ENCODE measurements at places on chromosomes 7 and 10.

DNA sequence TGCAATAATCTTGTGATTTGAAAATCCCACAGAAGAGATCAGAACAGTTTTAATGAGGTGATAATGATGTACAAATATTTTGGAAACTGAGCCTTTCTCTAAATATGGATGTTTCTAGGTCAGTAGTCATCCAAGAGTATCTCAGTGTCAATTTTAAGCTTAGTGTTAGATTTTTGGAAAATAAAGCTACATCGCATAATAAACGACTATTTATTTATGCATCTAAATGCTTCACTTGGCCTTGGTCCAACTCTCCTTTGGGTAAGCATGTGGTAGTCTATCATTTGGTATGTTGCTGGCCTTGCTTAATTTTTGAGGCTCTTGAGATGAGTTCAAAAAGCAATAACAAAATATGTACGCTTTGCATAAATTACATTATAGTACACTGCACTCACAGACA is 5.4 kb upstream of the PPP1R9A start:
- no peak for DNase-seq

DNA sequence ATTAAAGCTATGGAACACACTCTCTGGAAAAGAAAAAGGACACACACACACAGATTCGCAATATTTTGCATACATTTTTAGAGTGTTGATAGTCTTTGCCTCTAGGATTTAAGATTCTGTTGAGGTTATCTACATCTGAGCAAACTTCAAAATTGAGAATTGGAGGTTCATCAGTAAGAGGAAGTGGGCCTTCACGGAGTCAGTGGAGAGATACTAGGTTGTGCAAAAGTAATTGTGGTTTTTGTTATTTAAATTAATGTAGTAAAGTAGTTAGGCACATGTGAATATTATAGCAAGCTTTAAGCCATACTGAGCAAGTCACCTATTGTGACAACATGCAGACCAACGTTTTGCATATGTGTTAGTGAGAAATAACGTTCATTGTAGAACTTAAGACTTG is 19.8 kb upstream of the NXPH1 start:
- DNase-seq = no peak

GRCh38 chr10:128721963-128722445 is 595.8 kb upstream of the MKI67 start:
- DNase-seq = no peak

DNA sequence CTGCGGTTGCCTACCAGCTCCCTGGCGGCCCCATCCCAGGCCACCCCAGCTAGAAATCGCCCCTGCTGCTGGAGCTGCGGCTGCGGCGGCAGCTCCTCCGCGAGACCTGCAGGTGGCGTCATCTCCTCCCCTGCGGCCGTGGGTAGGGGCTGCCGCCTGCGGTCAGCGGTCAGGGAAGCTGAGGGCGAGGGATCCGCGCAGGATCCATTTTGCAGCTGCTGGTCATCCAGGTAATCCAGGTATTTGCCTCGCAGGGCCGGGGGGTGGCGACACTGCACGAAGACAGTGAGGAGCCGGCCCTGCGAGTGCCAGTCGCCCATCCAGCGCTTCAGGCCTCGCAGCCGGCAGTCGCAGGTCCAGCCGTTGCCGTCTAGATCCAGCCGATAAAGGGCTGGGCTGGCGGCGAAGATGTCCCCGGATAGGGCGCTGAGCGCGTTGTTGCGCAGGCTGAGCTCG is 1.5 kb downstream of the TRIL start:
- no peak for DNase-seq

DNA sequence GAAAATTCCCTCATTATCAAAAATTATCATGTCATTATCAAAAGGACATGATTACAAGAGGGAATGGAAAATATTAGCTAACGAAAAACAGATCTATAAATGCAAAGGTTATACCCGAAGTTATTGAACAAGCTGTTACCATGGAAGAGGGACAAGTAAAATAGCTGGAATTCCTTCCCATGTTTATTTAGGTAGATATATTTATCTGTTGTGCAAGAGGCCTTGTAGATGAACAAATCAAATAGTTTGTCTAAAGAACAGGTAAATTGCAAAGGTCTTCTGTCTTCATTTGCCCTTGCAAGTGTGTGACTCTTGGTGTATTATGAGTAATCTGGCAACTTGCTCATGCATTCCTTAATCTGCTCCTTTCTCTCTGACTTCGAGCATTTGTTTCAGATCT is 1170.9 kb downstream of the SORCS1 start:
- DNase-seq = no peak

GRCh38 chr10:32437334-32437733 is 8.6 kb upstream of the CCDC7 start:
- no peak for DNase-seq

DNA sequence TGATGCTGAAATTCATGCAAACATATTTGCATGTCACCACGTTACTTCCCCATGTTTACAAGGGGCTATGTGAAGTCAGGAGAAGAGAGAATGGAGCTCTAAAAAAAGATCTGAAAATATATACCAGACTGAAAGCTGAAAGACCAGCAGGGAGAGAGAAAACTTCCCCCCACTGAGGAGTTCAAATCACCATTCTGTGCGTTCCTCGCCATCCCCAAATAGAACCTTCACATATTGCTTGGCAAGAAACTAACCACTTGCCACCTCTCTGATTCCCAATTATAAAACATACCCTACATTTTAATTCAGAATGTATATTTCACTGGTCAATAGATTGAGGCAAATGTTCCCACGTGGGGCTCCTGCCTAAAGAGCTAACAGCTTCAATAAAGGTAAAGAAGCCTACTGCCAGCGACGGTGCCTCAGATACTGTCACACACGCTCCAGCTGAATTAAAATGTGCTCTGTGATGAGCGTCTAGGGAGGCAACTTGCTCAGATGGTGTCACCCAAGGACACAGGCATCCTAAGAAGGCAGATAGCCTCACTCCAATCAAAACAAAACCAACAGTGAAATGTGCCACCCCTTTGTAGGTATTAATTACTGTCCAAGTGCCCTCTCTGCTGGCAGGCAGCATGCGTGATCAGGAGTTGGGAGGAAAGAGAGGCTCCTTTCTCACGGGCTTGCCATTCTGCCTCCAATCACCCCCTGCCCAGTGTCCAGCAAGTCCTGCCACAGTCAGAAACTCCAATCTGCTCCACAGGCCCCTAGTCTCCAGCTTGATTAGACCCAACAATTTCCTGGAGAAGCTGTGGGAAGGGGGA is 298.2 kb downstream of the GRID1 start:
- DNase-seq = no peak

DNA sequence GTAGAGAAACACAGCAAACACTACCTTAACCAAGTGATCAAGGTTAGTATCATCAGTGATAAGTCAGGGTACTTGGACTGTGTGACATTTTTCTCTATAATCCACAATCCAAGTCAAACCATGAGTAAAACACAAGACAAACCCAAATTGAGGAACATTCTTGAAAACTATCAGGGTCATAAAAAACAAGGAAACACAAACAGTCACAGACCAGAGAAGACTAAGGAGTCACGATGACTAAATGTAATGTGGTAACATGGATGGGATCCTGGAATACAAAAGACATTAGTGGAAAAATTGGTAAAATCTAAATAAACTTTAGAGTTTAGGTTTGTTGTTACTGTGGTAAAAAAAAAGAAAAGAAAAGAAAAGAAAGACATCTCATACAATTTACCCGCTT is 103.8 kb downstream of the ARMH3 start:
- no peak for DNase-seq

DNA sequence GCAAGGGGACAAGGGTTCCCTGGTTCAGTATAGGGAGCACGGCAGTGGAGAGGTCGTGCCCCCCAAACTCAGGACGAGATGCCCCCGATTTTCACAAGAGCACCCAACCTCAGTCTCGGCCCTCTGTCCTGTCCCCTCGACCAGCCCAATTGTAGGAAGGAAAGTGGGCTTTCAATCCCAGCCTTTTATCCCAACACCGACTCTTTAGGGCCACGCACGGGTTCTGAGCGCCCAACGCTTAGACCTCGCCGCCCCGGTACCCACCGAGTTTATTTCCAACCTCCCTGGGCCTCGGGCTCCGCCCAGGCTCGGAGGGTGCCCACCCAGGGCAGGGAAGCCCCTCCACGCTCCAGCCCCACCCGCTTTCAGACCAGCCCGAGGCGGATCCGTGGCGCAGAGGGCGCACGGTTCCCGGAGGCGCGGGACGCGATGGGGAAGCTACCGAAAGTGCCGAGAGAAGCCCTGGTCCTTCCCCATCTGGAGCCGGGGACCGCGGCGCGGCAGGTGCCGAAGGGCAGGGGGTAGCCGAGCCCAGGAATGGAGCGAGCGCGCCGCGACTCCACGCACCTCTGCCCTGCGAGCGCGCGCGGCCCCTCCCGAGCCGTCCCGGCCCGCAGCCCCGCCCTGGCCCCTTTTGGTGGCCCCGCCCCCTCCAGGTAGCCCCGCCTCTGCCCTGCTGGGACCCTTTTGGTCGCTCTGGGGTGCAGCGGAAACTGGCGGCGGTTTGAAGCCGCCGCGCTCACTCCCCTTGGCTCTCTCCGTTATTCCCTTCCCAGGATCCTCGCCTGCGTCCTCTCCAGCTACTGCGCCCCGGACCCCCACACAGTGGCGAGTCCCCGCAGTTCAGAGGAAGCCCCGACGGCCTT is 20.4 kb downstream of the GRID2IP start:
- DNase-seq = no peak

DNA sequence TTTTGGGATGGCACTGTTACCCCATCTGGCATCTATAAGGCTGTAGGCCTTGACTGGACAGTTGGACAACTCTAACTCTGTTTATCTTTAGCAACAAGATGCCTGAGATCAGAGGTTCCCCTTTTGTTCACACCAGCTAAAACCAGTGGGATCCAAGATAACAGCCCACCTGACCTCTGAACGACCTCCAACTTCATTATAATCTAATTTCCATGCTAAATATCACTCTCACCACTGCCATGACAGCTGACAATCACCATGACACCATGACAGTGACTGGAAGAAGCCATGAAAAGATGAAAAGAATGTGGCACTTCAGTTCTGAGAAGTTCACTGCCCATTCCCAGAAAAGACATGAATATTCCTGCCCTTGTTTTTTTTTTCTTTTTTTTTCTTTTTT is 281.4 kb upstream of the TAC1 start:
- no peak for DNase-seq

GRCh38 chr10:117432866-117433265 is 57.6 kb upstream of the PDZD8 start:
- no peak for DNase-seq

DNA sequence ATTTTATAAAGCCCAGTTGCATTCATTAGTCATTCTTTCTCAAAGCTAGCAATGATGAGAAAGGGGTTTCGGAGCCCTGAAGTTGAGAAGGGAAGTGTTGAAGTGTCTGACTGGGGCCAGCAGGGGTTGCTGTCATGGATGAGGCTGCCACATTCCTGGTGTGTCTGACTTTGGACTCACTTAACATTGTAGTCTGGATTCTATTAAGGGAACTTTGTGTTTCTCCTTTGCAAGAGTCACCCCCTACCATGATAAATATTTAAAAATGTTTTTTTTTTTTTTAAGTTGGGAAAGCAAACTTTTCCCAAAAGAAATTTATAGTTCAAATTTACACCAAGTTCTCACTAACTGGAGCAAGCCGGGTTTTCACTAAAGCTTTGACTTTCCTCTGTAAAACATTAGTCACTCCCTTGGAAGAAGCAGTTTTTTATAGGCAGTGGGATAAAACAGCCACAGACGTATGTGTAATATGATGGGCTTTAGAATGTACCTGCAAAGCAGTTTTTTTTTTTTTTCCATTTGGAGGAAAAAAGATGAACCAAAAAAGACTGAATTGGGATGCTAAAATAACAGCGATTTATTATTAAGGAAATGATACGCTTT is 243.6 kb downstream of the TWIST1 start:
- DNase-seq = no peak

- no peak for DNase-seq
Observed at GRCh38 chr7:132251327-132251659, 325.0 kb downstream of the PLXNA4 start.

GRCh38 chr10:13822490-13822889 is 235.7 kb downstream of the PRPF18 start:
- DNase-seq = no peak

GRCh38 chr7:4845740-4846142 is 16.1 kb downstream of the PAPOLB start:
- no peak for DNase-seq

GRCh38 chr7:28954946-28955345 is 3.2 kb downstream of the TRIL start:
- no peak for DNase-seq

DNA sequence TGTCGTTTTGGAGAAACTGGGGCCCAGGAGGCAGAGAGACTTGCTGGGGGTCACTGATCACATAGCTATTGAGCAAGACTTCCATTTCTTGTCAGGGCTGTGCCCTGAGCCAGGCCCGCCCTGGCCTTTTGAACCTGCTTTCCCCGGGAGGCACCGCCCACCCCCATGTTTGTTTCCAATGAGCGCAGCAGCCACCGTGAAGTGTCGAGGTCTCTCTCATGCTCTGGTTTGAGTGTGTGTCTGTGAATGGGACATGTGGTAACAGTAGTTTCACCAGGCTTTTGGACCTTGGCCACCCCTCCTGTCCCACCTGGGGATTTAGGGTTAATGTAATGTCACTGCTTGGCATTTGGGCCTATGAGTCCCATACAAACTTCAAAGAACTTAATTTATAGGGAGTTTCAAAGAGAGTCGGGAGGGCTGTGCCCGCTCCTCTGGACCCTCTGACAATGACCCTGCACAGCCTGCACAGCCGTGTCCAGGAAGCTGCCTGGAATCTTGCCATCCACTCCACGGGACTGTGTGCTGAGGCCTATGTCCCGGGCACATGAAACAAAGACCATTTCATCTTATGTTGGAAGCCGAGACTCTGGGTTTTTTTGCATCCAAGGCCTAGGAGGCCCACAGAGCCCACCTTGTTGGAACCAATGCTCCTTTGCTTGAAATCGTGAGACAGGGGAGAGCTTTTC is 6.3 kb downstream of the PRF1 start:
- no peak for DNase-seq

- no peak for DNase-seq
Observed at GRCh38 chr7:33869176-33869575, 36.2 kb upstream of the BMPER start.

DNA sequence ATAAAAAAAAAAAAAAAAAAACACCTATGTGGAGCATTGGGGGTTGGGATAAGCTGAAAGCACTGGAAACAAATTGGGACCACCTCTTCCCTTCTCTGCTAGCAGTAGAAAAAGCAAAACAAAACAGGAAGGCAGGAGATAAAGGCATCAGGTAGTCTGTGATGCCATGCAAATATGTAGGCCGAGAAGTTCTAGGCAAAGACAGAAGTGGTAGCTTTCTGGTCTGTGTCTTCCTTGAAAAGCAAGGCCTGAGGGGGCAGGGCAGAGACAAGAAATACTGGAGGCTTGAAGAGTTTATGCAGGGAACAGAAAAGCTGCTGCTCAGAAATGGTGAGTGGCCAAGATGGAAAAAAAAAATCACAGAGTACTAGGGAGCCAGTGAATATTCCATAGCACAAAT is 111.1 kb downstream of the ELMO1 start:
- no peak for DNase-seq

- no peak for DNase-seq
Observed at GRCh38 chr7:7944619-7945282, 23.8 kb upstream of the GLCCI1 start.
